ENCODE measurements at places on chromosomes 2 and 18.

DNA sequence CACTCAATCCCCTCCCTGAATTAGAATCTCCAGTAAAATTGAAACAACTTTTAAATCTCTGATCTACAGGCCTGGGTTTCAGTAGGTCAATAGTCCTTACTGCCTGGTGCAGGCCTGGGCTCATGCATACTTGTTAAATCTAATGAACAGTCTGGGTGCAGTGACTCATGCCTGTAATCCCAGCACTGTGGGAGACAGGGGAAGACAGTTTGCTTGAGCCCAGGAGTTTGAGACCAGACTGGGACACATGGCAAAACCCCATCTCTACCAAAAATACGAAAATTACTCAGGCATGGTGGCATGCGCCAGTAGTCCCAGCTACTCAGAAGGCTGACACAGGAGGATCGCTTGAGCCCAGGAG is 94.7 kb upstream of the SP3 start:
- no peak for DNase-seq

DNA sequence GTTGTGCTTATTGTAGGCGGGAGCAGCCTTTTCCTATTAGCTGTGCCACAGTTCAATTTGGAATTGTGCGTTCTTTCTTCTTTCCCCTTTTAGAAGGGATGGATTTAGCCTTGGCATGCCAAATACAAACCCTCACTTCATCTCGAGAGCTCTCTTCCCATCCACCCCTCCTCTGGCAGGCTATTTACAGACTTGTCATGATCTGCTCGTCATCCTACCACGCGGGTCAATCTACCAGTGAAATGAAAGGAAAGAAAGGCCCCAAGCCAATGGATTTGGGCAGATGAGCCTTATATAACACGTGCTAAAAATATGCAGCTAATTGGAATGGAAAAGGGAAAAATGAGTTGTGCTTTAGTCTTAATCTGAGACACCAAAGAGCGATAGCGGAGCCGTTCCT is 277.5 kb downstream of the PRKCE start:
- DNase-seq, result no peak

DNA sequence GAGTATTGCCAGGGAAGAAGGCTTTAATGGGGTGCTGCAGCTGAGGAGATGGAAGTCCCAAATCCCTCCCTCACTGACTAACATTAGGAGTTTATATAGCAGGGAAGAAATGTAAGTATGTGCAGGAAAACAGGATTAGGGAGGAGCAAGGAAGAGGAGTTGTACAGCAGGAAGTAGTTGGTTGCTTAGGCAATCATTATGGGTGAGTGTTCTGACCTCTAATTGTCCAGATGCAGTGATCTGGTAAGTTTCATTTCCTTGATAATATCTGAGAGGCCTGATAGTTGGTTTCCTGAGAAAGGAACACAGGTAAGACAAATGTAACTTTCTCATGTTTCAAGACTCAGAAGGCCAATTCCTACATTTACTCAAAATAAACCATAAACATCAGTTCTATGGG is 331.9 kb upstream of the GULP1 start:
- no peak for DNase-seq

DNA sequence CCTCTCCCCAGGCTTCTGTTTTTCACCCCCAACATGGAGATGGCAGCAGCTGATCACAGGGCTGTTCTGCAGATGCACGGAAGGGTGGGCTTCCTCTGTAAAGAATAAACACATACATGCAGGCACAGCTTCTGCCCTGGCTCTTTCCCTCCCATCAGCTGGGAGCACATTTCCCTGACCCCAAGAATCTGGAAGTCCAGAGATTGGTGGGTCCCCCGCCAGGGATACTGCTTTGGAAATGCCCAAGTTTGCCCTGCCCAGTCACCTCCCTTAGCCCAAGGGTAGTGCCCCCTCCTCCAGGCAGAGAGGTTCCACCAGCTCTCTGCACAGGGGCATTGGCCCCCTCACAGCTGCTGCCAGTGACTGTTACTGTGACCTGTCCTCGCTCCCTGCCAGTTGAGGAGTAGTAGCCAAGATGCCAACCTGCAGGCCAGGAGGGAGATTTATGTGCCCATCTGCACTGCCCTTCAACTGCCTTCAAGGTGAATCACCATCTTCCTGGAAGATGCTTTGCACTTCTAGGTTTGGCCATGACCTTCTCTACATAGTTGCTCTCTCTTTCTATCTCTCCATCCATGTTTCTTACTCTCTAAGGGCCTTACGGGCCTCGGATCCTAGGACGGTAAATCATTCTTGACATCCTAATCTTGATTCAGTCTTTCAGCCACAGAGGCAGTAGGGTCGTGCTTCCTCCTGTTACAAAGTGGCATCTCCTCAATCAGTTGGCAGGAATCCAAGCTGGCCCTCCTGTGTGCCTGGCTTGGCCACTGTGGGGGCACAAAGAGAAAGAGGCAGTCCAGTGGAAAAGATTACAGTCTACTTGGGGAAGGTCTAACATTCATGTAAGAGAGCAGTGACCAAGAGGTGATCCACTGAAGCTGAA is 121.8 kb downstream of the CTIF start:
- DNase-seq, result no peak

Data from NCI-H2171 treated with DMSO at 0.1 percent for 48 hours (cell line).